ENCODE measurements at places on chromosomes 13 and 19. TPM values are rescaled to one million over a fixed set of nuclear protein-coding genes. Genes with fewer than 3 reads are reported as not detected.
A peak's percentile ranks its signal among the peaks of the same experiment; 100 is the strongest.

GRCh38 chr19:3982701-3983541, 2.3 kb downstream of the EEF2 start:
- H3K27ac ChIP-seq, result peak overlapping the region; percentile 95
- H3K4me3 ChIP-seq, result peak overlapping the region; percentile 90
- peaks cover 62% of the 10 kb centered on the region for H3K36me3 ChIP-seq
- H3K27me3 ChIP-seq, result no peaks in the 10 kb centered on the region

CCNA1 gene
- 0.20 TPM for total RNA-seq

- no peak overlapping the region for H3K4me3 ChIP-seq
- no peaks in the 10 kb centered on the region for H3K27me3 ChIP-seq
- no peak overlapping the region for H3K27ac ChIP-seq
- H3K4me1 ChIP-seq, result no peaks in the 10 kb centered on the region
- DNase-seq, result no peak
These were observed 51.3 kb downstream of the TBC1D4 start for GRCh38 chr13:75430436-75431209.

- H3K27me3 ChIP-seq, result no peaks in the 10 kb centered on the region
- no peak overlapping the region for H3K4me3 ChIP-seq
- no peak overlapping the region for H3K27ac ChIP-seq
- no peaks in the 10 kb centered on the region for H3K4me1 ChIP-seq
These were observed 73.3 kb upstream of the ATXN8OS start for GRCh38 chr13:70034286-70034685.

GRCh38 chr19:6577476-6578125, 13.3 kb downstream of the CD70 start:
- no peaks in the 10 kb centered on the region for H3K27me3 ChIP-seq
- peaks cover 6% of the 10 kb centered on the region for H3K4me1 ChIP-seq
- no peak for DNase-seq
- H3K27ac ChIP-seq, result peak overlapping the region; percentile 53
- no peaks in the 10 kb centered on the region for H3K36me3 ChIP-seq

- H3K27me3 ChIP-seq, result no peaks in the 10 kb centered on the region
- no peaks in the 10 kb centered on the region for H3K36me3 ChIP-seq
- H3K4me3 ChIP-seq, result no peak overlapping the region
- H3K27ac ChIP-seq, result peak overlapping the region; percentile 87
These were observed 67.7 kb upstream of the TM9SF2 start for GRCh38 chr13:99433543-99434075.

GRCh38 chr13:25085125-25085742, 10.7 kb upstream of the PABPC3 start:
- no peaks in the 10 kb centered on the region for H3K36me3 ChIP-seq
- H3K4me3 ChIP-seq, result no peak overlapping the region
- H3K27me3 ChIP-seq, result no peaks in the 10 kb centered on the region
- H3K4me1 ChIP-seq, result no peaks in the 10 kb centered on the region
- H3K27ac ChIP-seq, result no peak overlapping the region
- DNase-seq, result no peak

DNA sequence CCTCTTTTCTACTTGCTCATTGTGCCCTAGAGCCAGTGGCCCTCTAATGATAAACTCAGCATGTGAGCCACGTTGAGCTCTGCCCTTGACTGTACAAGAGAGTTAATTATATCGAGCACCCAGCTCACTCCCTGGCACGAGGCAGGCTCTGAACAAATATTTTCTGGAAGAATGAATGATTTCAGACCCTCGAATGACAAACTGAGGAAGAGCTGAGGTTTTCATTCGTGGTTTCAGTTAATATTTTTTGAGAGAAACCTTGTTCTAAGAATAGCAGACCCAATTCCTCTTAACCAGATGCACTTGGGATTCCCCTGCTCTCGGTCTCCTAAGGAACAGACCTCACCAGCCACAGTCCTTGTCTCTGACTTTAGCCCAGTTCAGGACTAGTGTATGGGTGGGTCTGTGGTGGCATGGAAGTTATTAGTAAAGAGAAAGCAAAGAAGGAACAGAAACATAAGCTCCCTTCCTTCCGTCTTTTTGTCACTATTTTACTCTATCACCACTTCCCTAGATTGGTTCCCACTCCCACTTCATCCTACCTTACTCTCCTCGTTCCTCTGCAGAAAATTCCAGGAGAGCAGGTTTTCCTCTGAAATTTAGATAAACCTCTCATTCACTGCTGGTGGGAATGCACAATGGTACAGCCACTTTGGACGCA, 22.1 kb upstream of the WDFY2 start:
- peaks cover 30% of the 10 kb centered on the region for H3K4me1 ChIP-seq
- H3K4me3 ChIP-seq, result no peak overlapping the region
- no peaks in the 10 kb centered on the region for H3K36me3 ChIP-seq
- H3K27ac ChIP-seq, result no peak overlapping the region

GRCh38 chr13:110411688-110412059, 104.6 kb downstream of the COL4A2 start:
- H3K4me3 ChIP-seq, result no peak overlapping the region
- peak overlapping the region; percentile 16 for H3K27ac ChIP-seq
- no peaks in the 10 kb centered on the region for H3K36me3 ChIP-seq
- no peaks in the 10 kb centered on the region for H3K27me3 ChIP-seq
- DNase-seq, result no peak
- peaks cover 19% of the 10 kb centered on the region for H3K4me1 ChIP-seq

BEST2 gene
- not detected for total RNA-seq

GRCh38 chr19:40054632-40055031, 1.4 kb downstream of the ZNF780B start:
- H3K4me1 ChIP-seq, result peaks cover 41% of the 10 kb centered on the region
- H3K27me3 ChIP-seq, result no peaks in the 10 kb centered on the region
- peaks cover 10% of the 10 kb centered on the region for H3K36me3 ChIP-seq
- H3K4me3 ChIP-seq, result peak overlapping the region; percentile 78
- no peak for DNase-seq

DOCK6 gene
- total RNA-seq, result 75.7 TPM

DNA sequence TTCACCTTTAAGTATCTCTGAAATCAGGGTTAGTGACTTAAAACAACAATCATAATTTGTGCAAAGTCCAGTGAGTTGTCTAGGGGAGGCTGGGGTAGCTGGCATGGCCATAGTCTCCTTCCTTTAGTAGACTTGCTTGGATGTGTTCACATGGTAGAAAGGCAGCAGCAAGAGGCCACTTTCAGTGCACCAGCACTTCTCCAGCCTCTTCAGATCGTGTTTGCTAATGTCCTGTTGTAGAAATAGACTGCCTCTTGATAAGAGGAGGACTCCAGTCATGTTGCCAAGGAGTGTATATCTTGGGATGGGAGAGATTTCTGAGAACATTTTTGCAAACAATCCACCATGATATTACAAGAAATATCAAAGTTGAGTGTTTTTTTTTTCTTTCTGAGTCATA, 22.9 kb downstream of the WDFY2 start:
- no peaks in the 10 kb centered on the region for H3K36me3 ChIP-seq
- no peak overlapping the region for H3K4me3 ChIP-seq
- H3K4me1 ChIP-seq, result peaks cover 11% of the 10 kb centered on the region

- no peak for DNase-seq
- no peaks in the 10 kb centered on the region for H3K27me3 ChIP-seq
- no peaks in the 10 kb centered on the region for H3K4me1 ChIP-seq
- no peak overlapping the region for H3K27ac ChIP-seq
- H3K4me3 ChIP-seq, result no peak overlapping the region
- no peaks in the 10 kb centered on the region for H3K36me3 ChIP-seq
These were observed 30.4 kb downstream of the CYP4F22 start for GRCh38 chr19:15538774-15539173.

- H3K4me3 ChIP-seq, result peak overlapping the region; percentile 60
- H3K27me3 ChIP-seq, result no peaks in the 10 kb centered on the region
- peak overlapping the region; percentile 42 for H3K27ac ChIP-seq
These were observed 4.1 kb downstream of the HMG20B start for GRCh38 chr19:3576696-3577443.

- no peaks in the 10 kb centered on the region for H3K27me3 ChIP-seq
- H3K27ac ChIP-seq, result peak overlapping the region; percentile 98
- H3K4me3 ChIP-seq, result peak overlapping the region; percentile 99
These were observed 1.2 kb downstream of the VASP start for GRCh38 chr19:45508417-45508860.

- H3K4me3 ChIP-seq, result no peak overlapping the region
- H3K4me1 ChIP-seq, result no peaks in the 10 kb centered on the region
- no peaks in the 10 kb centered on the region for H3K27me3 ChIP-seq
- DNase-seq, result no peak
- no peak overlapping the region for H3K27ac ChIP-seq
These were observed 29.5 kb upstream of the AKT2 start for GRCh38 chr19:40314656-40315055.

- DNase-seq, result no peak
- no peaks in the 10 kb centered on the region for H3K36me3 ChIP-seq
- H3K4me3 ChIP-seq, result no peak overlapping the region
- H3K4me1 ChIP-seq, result peaks cover 14% of the 10 kb centered on the region
- H3K27ac ChIP-seq, result no peak overlapping the region
These were observed 23.9 kb downstream of the EDNRB start for GRCh38 chr13:77894743-77895142.

DNA sequence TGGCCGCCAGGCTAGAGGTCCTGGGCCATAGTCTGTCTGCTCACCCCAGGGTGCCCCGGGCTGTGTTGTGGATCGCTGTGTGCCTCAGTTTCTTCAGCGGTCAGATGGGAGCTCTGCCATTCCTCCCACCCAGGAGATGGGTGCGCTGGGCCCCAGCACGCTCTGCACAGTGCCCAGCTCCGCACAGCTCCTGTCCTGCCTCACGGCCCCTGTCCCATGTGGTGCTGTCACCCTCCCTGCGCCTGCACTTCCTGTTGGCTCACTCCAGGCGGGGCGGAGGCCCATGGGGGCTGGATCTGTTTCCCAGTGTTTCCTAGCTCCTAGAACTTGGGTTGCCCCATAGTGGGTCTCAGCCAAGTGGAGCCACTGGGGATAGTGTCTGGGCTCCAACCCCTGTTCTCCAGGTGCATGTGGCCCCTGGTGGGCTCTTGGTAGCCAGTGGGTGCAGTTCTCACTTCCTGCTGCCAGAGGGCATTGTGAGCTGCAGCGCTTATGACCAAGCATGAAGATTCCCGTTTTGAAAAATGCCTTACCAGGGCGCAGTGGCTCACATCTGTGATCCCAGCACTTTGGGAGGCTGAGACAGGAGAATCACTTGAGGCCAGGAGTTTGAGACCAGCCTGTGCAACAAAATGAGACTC, 69.8 kb downstream of the KDM4B start:
- peaks cover 34% of the 10 kb centered on the region for H3K36me3 ChIP-seq
- peaks cover 61% of the 10 kb centered on the region for H3K4me1 ChIP-seq
- H3K27me3 ChIP-seq, result no peaks in the 10 kb centered on the region
- no peak overlapping the region for H3K4me3 ChIP-seq
- peak; percentile 74 for DNase-seq

MEIOSIN gene
- total RNA-seq, result not detected

GRCh38 chr19:4482721-4483364, 10.7 kb downstream of the HDGFL2 start:
- DNase-seq, result no peak
- no peak overlapping the region for H3K4me3 ChIP-seq
- no peak overlapping the region for H3K27ac ChIP-seq
- no peaks in the 10 kb centered on the region for H3K27me3 ChIP-seq

REEP6 gene
- 1.9 TPM for total RNA-seq

- H3K4me3 ChIP-seq, result no peak overlapping the region
- peaks cover 100% of the 10 kb centered on the region for H3K27me3 ChIP-seq
- peaks cover 6% of the 10 kb centered on the region for H3K4me1 ChIP-seq
- no peak overlapping the region for H3K27ac ChIP-seq
These were observed 10.6 kb downstream of the ONECUT3 start for GRCh38 chr19:1763648-1764639.

IFT88 gene
- total RNA-seq, result 20.8 TPM

ZNF681 gene
- total RNA-seq, result 3.7 TPM
